Muscle of leg (tissue), 16 donors: ENCODE measurements at places on chromosomes 4 and X.

DNA sequence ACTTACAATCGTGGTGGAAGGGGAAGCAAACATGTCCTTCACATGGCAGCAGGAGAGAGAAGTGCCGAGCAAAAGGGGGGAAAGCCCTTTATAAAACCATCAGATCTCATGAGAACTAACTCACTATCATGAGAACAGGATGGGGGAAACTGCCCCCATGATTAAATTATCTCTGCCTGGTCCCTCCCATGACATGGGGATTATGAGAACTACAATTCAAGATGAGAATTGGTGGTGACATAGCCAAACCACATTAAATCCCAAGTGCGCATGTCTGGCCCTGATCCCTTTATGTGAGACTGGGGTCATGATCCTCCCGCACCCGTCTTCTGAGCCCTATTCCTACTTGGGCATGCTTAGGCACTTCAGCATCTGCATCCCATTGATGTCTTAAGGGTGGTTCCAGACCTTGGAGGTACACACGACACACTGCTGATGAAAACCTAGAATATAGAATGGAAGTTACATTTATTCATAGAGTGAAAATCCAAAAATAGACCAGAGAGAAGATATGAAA is 116.0 kb downstream of the PTTG2 start:
- no peak for DNase-seq

DNA sequence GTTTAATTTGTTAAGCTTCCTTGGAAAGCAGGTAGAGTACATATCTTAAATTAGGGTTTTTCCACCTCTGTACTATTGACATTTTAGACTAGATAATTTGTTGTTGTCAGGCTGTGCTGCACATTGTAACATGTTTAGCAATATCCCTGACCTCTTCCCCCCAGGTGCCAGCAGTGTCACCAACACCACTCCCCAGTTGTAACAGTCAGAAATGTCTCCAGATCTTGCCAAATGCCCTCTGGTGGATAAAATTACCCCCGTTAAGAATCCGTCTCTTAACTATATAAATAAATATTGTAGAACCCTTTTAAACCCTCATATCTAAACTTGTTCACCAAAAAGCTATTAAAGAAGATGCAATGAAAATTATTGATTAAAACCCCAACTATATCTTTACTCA is 161.5 kb downstream of the ARHGAP6 start:
- DNase-seq, result no peak

DNA sequence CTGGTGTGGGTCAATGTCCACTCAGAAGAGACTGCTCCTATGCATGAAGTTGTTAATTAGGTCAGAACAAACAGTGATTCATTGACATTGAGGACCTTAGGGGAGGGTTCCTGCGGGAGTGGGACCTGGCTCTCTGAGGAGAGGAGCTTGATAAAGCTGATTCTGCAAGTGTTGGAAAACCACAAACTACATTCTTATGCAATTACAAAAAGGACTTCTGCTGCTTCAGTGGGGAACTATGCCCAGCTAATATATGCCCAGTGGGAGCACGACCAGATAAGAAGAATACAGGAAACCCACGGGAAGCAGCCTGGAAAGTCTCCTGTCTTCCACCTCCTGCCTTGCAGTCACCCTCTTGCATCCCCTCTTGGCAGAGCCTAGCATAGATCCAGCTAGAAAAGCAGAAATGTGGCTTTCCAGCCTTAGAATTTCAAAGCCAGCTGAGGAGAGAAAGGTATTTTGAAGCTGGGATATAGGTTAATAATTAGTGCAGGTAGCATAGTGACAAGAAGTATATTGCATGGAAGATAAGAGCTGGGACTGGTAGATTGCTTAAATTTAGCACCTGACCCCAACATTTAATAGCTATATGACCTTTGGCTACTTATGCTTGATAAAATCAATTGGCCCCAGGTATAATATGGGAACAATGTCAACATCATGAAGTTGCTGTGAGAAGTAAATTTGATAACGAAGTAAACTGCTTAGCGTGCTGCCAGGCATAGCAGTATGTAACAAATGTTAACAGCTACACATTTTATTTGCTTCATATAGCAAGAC is 34.9 kb upstream of the UGT8 start:
- DNase-seq, result no peak

- DNase-seq, result no peak
Observed at GRCh38 chr4:168796362-168797106, 213.5 kb downstream of the CBR4 start.
